ENCODE measurements at places on chromosomes 7 and 10.

GRCh38 chr7:20330928-20331909, 519 bp downstream of the ITGB8 start:
- no peak for DNase-seq

DNA sequence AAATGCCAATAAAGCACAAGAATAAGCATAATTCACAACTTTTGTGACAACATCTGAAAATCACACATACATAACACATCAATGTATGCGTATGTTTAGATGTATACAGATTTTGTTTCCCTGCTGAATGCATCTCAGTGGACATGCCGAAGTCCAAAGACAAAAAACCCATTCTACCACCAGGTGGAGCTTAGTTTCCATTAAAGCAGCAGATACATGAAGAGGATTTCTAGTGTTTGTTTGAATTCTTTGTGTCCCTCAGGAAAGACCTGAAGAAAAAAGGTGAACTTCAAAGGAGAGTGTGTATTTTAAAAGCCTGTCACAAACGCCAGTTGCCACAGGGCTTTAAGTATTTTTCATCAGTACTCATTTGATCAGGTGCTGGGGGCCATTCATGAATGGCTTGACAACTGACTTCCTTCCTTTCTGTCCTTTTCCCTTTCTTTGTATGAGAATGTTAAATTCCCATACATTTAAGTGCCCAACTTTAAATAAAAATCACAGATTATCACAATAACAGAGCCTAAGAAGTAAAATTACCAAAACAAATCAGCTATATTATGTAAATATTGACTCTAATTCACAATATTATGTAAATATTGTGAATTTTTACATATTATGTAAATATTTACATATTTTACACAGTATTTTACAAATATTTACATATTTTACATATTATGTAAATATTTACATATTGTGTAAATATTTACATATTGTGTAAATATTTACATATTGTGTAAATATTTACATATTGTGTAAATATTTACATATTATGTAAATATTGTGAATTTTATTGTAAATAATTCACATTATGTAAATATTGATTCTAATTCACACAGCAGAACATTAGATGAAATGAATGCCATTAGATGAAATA, 343.0 kb downstream of the CRPPA start:
- peak; percentile 56 for DNase-seq

DNA sequence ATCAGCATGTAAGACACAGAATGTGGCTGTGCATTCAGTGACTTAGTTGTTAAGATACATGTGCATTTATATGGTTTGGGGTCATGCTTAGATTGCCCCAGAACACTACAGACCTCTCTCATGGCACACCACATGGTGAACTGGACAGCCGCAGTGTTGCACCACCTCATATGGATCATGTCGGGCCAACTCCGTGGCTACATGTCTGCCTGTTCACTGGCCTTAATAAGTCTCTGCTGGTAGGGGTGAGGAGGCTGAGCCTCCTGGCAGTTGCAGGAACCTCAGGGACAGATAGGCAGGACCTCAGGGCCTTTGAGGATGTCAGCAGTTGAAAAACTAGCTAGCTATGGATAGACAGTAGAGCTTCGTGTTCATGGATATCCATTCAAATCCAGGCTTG, 751.0 kb downstream of the GRID1 start:
- DNase-seq = no peak

GRCh38 chr10:88228130-88228529, 355.0 kb downstream of the RNLS start:
- no peak for DNase-seq

- DNase-seq = no peak
Observed at GRCh38 chr10:124126145-124126982, 33.0 kb upstream of the CHST15 start.

GRCh38 chr7:8605221-8605620, 171.8 kb downstream of the NXPH1 start:
- DNase-seq = no peak

- DNase-seq = no peak
Observed at GRCh38 chr7:15831606-15832005, 145.1 kb upstream of the MEOX2 start.

DNA sequence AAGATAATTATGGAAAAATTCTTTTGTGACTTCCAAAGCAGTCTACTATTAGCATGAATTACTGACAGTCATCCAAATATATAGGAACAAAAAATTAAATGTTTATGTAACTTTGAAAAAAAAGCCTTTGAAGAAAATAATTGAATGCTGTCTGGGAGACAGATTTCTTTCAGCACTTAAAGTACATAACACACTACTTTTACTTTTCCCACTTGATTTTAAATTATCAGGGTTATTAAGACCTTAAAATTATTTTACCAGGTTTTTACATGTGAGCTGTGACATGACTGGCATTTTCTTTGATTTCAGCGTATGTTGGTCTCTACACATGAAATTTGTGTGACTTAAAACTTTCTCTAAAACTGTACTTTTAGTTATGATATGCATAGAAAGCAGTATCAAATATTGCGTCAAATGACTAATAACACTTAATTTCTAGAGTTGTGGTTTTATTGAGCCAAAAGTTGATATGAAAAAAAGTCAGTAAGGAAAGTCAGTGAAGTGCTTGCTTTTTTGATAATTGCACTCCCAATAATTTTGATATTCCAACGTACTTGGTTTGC, 3.1 kb downstream of the PTEN start:
- DNase-seq = no peak

DNA sequence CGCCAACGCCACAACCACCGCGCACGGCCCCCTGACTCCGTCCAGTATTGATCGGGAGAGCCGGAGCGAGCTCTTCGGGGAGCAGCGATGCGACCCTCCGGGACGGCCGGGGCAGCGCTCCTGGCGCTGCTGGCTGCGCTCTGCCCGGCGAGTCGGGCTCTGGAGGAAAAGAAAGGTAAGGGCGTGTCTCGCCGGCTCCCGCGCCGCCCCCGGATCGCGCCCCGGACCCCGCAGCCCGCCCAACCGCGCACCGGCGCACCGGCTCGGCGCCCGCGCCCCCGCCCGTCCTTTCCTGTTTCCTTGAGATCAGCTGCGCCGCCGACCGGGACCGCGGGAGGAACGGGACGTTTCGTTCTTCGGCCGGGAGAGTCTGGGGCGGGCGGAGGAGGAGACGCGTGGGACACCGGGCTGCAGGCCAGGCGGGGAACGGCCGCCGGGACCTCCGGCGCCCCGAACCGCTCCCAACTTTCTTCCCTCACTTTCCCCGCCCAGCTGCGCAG, 424 bp downstream of the EGFR start:
- DNase-seq = no peak

- DNase-seq = no peak
Observed at GRCh38 chr7:128264477-128264876, 23.4 kb downstream of the LEP start.

- no peak for DNase-seq
Observed at GRCh38 chr10:78475437-78475836, 441.8 kb downstream of the RPS24 start.

- DNase-seq = no peak
Observed at GRCh38 chr7:126411821-126412383, 840.8 kb downstream of the GRM8 start.

DNA sequence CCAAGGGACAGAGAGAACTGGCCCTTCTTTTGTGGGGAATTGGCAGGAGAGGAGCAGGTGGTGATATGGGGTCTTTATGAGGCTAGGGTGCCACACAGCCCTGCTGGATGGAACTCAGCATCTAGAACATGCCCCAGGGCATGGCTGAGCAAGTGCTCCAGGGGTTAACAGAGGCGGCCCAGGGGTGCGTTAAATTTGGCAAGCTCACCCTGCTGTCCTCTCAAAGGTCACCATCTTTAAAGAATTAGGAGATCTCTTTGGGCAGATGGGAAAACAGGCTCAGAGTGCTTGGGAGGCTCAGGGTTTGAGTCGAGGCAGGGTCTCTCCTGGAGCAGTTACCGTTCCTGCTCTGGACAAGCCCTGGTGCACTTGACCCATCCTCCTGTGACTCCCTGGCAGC, 21.4 kb upstream of the UNC5B start:
- no peak for DNase-seq

DNA sequence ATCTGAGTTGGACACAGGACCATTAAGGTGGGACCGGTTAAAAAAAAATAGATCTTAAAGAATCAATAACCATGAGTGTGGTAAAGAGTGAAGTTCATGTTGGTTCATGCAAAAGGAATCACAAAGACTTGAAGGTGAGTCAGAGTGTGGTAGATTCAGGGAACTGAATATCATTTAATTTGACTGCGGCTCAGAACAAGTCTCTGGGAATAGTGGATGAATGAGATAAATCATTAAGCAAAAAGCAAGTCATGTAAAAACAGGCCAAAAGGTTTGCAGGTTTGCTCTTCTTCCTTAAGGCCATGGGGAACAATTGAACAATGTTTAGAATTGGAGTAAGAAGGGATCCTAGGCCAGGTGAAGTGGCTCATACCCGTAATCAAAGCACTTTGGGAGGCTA, 385.8 kb downstream of the ETV1 start:
- DNase-seq = no peak

DNA sequence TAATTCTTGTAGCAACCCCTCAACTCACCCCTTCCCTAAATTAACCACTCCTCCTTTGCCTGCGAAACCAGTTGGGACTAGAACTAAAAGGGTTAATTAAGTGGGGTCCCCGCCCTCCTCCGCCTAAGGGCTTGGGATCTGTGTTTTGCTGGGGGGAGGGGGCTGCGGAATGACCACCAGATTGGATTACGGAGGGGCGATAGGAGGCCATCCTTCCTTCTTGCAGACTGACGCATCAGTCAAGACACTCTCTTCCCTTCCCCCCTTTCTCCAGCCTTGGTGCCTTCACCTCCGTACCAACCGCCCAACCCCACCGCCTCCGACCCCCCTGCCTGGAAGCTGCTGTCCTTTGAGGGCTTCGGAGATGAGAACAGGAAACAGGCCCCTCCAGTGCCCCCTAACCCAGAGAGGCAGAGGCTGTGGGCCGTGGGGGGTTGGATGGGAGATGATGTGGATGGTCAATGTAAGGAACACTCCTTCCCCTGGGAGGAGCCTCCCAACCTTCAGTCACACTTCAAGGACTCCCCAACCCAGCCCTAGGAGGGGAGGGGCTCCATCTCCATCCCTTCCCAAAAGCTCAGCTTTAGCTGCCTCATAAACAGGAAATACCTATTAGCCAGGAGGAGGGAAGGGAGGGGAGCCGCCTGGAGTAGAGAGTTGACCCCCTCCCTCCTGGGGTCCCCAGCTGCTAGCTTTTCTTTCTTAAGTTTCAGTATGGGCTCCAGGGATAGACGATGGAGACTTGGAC, 997 bp upstream of the LDB1 start:
- DNase-seq = peak; percentile 89

DNA sequence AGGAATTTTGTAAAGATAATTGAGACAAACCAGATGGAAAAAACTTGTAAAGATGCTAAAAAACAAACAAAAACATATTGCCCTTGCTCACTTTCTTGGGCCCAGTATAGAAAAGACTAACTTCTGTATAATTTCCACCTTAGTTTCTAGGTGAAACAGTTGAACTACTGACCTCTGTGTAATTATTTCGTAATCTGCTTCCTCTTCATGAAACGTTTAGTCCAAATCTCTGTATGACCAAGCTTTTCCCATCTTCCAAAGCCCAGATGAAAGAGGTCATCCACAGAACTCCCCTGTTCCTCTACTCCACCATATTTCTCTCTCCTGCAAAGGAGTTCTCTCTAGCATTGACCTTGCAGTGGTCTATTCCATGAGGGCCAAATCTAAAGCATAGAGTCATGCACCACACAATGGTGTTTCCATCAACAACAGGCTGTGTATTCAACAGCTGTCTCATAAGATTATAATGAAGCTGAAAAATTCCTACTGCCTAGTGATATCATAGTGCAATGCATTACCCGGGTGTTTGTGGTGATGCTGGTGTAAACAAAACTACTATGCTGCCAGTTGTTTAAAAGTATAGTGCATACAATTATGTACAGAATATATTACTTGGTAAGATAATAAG, 647.6 kb downstream of the TNS3 start:
- DNase-seq = no peak

DNA sequence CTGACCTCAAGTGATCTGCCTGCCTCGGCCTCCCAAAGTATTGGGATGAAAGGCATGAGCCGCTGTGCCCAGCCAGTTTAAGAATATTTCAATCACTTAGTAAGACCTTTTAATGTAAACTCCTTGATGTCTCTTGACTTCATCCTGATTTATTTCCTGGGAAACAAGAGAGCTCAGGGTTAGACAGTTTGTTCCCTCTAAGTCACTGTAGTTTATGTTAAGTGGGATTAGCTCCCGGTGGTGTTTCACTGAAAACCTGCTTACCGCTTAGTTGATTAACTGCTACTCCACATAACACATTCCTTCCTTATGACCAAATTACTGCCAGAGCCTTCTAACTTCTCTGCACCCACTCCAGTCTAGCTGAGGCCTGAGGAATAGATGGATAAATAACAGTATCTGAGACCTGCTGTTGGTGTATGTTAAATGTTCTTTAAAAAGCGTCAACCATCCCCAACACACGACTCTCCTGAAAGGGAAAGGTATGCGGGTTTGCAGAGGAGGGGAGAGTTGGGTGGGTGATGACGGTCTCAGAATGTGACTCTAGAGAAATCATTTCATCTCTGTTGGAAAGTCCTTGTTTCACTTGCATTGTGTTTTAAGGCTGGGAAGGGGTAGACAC, 48.7 kb downstream of the CREB3L2 start:
- DNase-seq = no peak

- DNase-seq = no peak
Observed at GRCh38 chr7:55567571-55567970, 4.7 kb downstream of the VOPP1 start.

- no peak for DNase-seq
Observed at GRCh38 chr10:33483124-33483815, 148.8 kb upstream of the NRP1 start.

GRCh38 chr7:154409703-154410311, 357.6 kb downstream of the DPP6 start:
- DNase-seq = no peak

DNA sequence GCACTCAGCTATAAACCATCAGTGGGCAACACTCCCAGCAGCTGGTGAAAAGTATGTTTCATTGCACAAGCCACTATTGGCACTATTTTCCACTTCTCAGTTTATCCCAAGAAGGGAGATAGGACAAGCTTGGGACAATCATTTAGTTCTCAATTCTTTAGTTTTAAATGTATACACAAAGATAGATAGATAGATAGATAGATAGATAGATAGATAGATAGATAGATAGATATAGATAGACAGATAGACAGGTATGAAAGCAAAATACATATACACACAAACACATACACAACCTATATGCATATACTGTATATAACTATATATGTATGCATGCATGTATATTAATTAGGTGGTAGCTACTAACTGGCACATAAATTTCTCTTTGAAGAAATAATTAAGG, 411.6 kb upstream of the KCND2 start:
- no peak for DNase-seq

- no peak for DNase-seq
Observed at GRCh38 chr7:67894746-67895145, 898.1 kb downstream of the TYW1 start.

DNA sequence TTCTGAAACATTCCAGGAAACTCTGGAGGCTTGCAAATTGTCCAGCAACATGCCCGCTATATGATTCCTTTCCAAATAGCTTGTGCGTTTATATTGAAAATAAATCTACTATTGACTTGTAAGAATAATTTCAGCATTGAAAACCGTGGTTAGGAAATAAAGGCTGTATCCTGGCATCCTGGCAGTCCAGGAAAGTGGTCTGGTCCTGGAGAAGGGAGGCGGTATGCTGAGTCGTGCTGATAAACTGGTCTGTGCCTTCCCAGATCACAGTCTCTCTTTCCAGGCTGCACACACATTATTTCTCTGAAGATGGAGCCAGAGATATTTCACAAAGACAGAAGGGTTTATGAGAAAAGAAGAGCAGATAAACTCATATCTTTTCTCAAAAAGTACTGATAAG, 350.1 kb upstream of the COBL start:
- DNase-seq = no peak

GRCh38 chr7:18693406-18693805, 197.9 kb downstream of the HDAC9 start:
- DNase-seq = peak; percentile 64

Data from smooth muscle cell of the brain vasculature (primary cell).